ENCODE measurements at places on chromosomes 4 and X.

DNA sequence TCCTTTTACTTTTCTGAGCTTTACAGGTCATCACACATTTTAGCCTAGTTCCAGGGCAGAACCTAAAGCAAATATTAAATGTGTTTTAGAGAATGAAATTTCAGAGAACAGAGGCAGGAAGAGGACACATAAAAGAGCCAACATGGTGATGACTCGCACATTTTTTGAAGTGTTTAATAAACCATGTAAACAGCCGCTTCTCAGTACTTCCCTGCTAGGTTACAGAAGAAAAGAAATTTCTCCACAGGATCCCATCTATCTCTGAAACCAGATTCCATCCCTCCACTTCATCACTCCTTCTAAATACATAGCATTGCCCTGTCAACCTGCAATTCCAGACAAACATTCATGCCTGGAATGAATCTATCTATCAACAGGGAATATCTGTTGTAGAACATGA lies 949.5 kb upstream of the PCDH7 start:
- DNase-seq: no peak

GRCh38 chrX:82945332-82945731 lies 562.8 kb upstream of the POU3F4 start:
- DNase-seq: no peak

- no peak for DNase-seq
Observed at GRCh38 chrX:108211301-108211700, 119.7 kb downstream of the ATG4A start.

DNA sequence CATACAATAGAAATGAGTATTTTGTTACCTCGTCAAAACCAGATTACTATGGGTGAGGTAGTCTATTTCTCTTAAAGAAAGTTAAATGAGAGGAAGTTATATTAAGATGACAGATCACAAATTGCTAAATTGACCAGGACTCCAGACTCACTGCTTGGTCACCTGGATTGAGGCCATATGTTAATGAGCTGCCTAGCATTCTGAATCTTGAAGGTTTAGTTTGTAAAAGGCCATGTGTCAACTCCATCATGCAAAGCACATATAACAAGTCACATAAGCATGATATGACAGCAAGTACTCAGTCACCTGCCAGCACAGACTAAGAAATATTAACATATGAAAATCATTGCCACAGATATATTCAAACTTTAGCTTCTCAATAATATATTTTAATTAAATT lies 72.6 kb downstream of the EPHA5 start:
- no peak for DNase-seq

DNA sequence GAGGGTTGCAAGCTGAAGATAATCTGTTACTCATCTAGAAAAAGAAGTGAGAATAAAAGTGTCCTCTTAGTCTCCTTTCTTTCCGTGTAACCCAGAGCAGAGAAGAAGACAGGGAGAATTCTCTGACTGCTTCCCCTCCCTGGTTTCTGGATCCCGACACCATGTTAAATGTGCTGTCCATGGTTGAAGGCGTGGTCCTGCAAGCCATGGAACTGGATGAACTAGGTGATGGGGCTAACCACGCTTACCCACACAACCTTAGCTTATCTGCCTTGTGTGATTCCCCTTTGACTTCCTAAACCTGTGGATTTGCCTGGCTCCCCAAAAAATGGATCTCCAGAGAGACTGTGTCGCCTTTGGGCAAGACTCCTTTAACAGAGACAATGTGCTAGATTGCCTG lies 907.6 kb downstream of the FSTL5 start:
- no peak for DNase-seq

DNA sequence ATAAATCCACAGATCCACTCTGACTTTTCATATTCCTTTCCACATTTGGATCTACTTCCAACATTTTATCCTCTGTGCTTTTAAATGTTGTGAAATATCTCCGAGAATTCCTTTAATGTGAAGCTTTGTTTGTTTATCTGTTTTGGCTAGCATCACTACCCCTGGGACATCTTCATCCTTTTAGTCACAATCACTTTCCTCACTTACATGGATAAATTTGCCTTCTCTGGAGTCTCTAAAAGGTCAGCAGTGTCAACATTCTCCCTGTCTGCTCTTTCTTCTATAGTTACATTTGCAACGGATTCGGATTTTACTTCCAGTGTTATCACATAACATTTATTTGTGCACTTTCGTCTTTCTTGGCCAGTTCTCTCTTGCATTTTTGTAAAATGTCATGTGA lies 34.2 kb upstream of the LRAT start:
- no peak for DNase-seq

DNA sequence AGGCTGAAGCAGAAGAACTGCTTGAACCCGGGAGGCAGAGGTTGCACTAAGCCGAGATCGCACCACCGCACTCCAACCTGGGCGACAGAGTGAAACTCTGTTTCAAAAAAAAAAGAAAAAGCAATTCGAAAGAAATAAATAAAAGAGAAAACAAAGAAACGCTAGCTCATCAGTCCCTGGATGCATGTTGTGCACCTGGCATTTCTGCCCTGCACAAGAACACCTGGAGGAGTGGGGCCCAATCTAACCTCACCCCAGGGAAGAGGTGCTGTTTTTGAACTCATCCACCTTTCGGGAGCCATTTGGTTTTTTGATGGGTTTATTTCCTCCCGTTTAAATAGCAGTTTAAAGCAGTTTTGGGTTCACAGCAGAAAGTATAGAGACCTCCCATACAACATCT lies 5.7 kb upstream of the MRFAP1 start:
- DNase-seq: no peak

DNA sequence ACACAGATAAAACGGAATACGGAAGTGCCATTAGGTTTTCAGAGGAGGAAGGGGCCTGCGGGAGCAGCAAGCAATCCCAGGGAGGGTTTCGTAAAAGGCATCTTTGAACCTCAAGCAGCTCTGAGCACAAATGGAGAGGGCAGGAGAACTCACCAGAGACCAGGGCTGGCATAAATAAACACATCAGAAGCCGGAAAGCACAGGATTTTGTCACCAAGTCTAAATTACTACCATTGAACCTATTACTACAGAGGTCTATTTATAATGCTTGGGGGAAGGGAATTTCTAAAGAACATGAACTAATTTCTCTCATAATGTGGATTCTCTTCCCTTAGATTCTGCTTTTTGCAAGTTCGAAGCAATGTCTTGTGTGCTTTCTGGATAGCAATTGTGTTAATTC lies 39.6 kb upstream of the MBTPS2 start:
- no peak for DNase-seq

DNA sequence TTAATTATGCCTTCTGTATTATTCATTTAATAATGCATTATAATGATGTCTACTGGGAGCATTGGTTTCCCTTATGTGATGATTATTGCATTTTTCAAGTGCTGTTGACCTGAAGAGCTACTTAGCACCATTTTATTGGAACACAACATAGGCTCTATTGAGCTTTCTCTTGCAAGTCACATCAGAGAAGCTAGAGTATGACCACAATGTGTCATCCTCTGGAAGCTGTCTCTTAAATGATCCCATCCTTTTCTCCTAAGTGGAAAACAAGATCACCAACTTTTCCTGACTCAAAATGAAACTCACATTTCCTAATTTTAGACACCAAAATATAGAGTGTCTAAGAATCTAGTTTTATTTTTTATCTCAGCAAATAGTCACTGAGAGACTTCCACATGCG lies 1451.9 kb downstream of the PCDH7 start:
- DNase-seq: no peak

DNA sequence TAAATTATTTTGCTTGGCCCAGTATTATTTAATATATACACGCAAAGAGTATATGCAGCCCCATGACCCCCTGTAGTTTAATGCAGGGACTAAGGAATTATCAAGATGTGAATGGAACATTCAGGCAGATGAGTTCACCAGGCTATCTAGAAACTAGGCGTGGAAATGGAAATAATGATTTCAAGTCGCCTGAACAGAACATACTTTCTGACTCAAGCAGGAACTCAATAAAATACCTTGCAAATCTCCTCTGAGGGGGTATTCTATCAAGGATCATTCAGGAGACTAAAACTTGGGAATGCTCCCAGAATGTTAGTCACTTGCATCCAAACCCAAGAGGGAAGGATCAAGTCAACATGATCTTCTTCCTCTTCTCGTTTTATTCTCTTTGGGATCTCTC lies 59.6 kb upstream of the RASSF6 start:
- DNase-seq: no peak

GRCh38 chrX:132092439-132093065 lies 35.3 kb downstream of the FRMD7 start:
- DNase-seq: peak; percentile 39

GRCh38 chr4:138398322-138398721 lies 156.2 kb upstream of the SLC7A11 start:
- no peak for DNase-seq

DNA sequence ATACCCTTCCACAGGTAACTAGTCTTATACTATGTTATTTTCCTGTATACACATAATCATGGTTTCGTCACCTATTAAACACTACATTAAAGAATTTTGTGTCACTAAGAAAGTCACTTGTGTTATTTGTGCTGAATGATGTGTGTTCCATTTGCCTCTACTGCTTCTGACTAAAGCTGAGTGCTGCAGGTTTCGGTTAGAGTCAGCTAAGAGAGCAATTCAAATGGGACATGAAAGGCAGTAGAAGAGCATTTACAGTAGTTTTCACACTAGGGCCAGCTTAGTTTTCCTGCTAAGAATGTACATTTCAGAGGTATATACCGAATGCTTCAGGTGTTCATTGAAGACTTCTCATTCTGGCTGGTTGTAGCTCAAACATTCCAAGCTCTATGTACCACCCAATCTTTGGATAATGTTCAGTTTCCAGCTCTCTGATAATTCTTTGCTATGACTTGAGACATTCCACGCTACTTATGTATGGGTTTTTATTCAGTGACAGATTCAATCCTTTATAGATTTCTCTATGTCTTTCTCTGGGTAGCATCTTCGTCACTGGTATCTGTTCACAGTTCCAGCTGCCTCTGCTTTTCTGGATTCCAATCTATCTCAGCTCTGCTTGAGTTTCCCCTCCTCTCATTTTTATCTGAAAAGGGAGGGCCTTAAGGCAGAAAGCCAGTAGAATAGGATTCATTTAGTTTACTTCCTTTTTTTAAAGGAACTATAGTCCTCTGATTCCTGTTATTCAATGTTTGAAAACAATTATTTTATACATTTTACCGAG lies 164.4 kb downstream of the CXXC4 start:
- DNase-seq: no peak

- DNase-seq: no peak
Observed at GRCh38 chr4:188300385-188300784, 161.1 kb downstream of the TRIML1 start.

GRCh38 chrX:143017272-143017671 lies 8.5 kb upstream of the SPANXN4 start:
- no peak for DNase-seq

DNA sequence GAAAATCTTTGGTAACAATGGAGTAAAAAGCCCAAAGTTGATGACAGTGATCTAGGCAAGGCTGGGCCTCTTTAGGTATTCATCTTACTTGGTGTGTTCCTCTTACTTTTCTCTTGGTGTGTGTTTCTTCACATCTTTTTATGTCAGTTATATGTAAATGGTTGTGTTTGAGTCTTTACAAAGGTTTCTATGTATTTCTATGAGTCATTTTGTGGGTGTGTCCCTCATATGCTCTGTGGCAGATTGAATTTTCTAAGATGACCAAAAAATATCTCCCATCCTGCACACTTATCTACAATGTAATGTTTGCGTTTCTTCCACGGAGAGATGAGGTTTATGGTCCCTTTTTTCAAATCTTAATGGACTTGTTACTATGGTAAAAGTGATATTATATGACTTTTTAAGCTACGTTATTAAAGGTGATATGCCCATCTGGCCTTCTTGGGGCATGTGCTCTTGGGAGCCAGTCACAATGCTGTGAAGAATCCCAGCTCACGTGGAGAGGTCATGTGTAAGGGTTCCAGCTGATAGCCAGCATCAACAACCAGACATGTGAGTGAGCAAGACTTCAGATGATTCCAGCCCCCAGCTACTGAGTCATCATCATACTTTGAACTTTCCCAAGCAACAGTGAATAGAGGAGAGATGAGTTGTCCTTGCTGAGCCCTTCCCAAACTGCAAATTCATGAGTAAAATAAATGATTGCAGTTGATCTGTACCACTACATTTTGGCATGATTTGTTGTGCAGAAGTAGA lies 126.9 kb downstream of the CBLL2 start:
- DNase-seq: no peak

DNA sequence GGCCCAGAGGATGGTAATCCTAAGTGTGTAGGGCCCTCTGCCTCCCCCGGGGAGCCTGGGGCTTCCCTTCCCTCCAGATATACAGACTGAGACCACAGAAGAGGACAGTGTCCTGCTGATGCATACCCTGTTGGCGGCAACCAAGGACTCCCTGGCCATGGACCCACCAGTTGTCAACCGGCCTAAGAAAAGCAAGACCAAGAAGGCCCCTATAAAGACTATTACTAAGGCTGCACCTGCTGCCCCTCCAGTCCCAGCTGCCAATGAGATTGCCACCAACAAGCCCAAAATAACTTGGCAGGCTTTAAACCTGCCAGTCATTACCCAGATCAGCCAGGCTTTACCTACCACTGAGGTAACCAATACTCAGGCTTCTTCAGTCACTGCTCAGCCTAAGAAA lies 1.9 kb downstream of the TRO start:
- no peak for DNase-seq

DNA sequence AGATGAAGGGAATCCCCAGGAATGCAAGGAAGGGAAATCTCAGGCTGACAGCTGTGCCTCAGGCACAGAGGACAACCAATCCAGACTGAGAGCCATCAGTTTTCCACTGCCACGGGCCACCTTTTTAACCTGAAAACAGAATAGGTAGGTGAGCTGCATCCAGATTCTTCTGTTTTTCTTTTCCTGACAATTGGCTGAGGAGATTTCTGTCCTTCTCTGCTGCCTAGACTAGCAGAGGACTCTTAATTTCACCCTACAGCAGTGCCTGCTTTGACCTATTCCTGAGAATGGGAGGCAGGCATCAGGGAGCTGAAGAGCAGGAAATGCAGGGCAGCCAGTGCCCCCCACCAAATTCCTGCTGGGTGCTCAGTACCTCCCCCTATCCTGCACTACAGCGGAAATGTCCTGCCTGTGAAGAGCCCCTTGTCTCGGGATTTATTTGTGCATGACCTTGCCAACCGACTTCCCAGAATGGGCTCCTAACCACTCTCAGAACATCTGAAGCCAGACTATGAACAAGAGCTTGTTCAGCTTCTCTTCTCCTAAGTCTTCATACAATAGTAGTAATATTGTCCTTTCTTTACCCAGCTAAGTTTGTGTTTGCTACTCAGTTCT lies 65.1 kb downstream of the CASK start:
- DNase-seq: no peak

- no peak for DNase-seq
Observed at GRCh38 chrX:35166023-35166422, 223.4 kb downstream of the FAM47B start.

GRCh38 chrX:8867406-8867805 lies 66.2 kb upstream of the FAM9A start:
- DNase-seq: no peak

DNA sequence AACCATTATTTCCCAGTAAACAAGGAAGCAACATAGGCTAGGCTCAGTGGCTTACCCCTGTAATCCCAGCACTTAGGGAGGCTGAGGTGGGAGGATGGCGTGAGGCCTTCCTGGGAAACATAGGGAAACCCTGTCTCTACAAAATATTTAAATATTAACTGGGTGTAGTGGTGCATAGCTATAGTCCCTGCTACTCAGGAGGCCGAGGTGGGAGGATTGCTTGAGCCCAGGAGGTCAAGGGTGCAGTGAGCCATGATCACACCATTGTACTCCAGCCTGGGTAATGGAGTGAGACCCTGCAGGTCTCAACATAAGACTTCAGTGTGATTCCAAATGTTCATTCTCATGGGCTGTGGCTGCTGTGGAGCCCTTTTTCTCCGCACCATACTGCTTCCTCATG lies 34.9 kb downstream of the FHDC1 start:
- no peak for DNase-seq
